Mesothelial cell of epicardium (in vitro differentiated cells): ENCODE measurements at places on chromosomes 5 and 9. TPM values are rescaled to one million over a fixed set of nuclear protein-coding genes. Genes with fewer than 3 reads are reported as not detected.

GRCh38 chr5:81225463-81225862 is 7.7 kb upstream of the CKMT2 start:
- DNase-seq = no peak
- peaks cover 12% of the 10 kb centered on the region for H3K4me1 ChIP-seq
- no peak overlapping the region for H3K4me3 ChIP-seq
- H3K27ac ChIP-seq = no peak overlapping the region
- H3K27me3 ChIP-seq = no peaks in the 10 kb centered on the region

KLF4 gene
- total RNA-seq = 14.7 to 18.0 TPM (median 17.0 TPM) in 3 replicates

- peak overlapping the region; percentile 64 for H3K4me3 ChIP-seq
- no peak for DNase-seq
- H3K27me3 ChIP-seq = peaks cover 67% of the 10 kb centered on the region
- H3K36me3 ChIP-seq = no peaks in the 10 kb centered on the region
Observed at GRCh38 chr5:135508496-135509005, 27.2 kb downstream of the NEUROG1 start.

DNA sequence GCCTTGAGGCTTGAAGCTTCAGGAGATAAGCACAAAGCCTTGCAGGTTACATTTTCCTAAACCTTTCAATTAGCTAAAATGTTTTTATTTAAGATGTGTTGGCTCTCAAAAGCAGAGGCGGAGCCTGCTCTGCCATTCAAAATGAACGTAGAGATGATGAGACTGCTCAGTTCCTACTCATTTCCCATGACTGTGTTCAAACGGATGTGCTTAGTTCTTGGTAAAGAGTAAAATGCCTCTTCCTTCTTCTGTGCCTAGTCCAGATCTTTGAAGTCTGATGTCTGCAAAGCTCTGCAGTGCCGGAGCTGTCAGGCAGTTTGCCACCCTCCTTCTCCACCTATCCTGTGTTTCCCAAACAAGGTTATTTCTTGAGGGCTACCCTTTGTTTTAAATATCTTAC is 46.3 kb upstream of the ADAMTSL1 start:
- no peak for DNase-seq
- no peaks in the 10 kb centered on the region for H3K27me3 ChIP-seq
- peaks cover 48% of the 10 kb centered on the region for H3K4me1 ChIP-seq

GRCh38 chr9:98927724-98928123 is 16.0 kb upstream of the COL15A1 start:
- peaks cover 3% of the 10 kb centered on the region for H3K27me3 ChIP-seq
- no peak for DNase-seq
- peaks cover 50% of the 10 kb centered on the region for H3K4me1 ChIP-seq

DNA sequence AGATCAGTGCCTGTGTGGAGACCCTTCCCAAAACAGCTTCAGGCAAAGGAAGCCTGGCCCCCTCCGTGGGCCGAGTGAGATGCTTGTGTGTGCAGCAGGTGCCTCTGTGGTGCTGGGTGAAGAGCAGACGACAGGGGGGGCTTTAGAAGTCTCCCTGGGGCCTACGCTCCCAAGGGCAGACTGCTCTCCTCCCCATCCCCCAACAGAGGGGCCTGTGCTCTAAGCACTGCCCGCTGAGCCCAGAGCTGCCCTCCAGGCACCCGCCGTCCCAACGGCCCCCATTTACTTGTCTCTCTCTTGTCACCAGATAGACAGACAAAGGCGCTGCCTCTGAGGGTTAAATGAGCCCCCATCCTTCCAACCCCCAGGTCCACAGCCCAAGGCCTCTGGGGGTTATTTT is 2.7 kb upstream of the LHX3 start:
- H3K27ac ChIP-seq = no peak overlapping the region
- no peak overlapping the region for H3K4me3 ChIP-seq
- no peak for DNase-seq
- H3K36me3 ChIP-seq = peaks cover 9% of the 10 kb centered on the region

DNA sequence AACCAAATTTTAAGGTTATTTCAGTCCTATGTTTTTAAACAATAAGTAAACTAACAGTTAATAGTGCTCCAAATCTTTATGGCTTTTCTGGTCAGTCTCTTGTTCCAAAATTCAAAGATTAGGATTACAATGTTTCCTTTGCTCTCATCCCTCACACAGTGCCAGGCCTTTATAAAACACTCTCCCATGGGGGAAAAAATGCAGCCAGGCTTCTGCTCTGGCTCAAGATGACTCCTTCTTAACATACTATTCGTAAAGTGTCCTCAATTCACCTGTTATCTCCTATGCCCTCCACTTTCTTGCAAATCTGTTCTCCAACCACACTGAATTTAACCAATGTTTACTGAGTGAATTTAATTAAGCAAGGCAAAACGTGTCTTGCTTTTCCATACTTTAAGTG is 1.4 kb downstream of the CEP120 start:
- peaks cover 9% of the 10 kb centered on the region for H3K36me3 ChIP-seq
- no peaks in the 10 kb centered on the region for H3K27me3 ChIP-seq
- peaks cover 18% of the 10 kb centered on the region for H3K4me1 ChIP-seq
- no peak overlapping the region for H3K27ac ChIP-seq

ADAMTSL1 gene
- 44.1 to 48.0 TPM (median 45.2 TPM) in 3 replicates for total RNA-seq

GRCh38 chr5:125065741-125066140 is 319.3 kb upstream of the ZNF608 start:
- H3K27ac ChIP-seq = no peak overlapping the region
- H3K4me3 ChIP-seq = no peak overlapping the region
- DNase-seq = no peak

DNA sequence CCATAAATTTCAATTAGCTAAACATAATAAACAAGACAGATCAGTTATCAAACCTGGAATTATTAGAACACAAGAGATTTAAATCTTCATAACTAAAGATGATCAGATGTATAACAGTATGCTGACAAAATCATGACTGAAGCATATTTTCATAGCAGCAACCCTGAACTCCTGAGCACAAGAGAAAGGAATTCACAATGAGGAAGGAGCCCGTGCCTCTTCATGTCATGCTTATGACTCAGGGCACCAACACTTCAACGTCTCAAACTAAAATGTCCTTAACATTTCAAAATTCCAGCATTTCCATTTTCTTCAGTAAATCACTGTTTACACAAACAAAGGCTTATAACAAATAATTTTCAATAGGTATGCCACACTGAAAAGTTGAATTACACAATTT is 6.7 kb downstream of the AP3B1 start:
- no peak for DNase-seq
- no peaks in the 10 kb centered on the region for H3K27me3 ChIP-seq
- peaks cover 4% of the 10 kb centered on the region for H3K36me3 ChIP-seq
- H3K4me3 ChIP-seq = no peak overlapping the region
- H3K27ac ChIP-seq = peak overlapping the region; percentile 26
- H3K4me1 ChIP-seq = peaks cover 23% of the 10 kb centered on the region

GRCh38 chr9:15889555-15889954 is 336.7 kb downstream of the CCDC171 start:
- H3K27ac ChIP-seq = no peak overlapping the region
- H3K4me3 ChIP-seq = no peak overlapping the region
- H3K4me1 ChIP-seq = peaks cover 18% of the 10 kb centered on the region
- H3K27me3 ChIP-seq = no peaks in the 10 kb centered on the region
- no peak for DNase-seq

PCDHGA9 gene
- 2.1 to 2.3 TPM (median 2.3 TPM) in 3 replicates for total RNA-seq

DNA sequence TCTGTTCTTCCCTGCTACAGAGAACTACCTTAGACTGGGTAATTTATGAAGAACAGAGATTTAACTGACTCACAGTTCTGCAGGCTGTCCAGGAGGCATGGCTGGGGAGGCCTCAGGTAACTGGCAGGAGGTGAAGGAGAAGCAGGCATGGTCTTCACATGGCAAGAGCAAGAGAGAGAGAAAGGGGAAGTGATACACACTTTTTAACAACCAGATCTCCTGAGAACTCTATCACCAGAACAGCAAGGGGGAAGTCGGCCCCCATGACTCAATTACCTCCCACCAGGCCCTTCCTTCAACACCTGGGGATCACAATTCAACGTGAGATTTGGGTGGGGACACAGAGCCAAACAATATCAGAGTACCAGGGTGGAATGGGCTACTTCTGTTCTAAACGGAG is 766.8 kb downstream of the TLE1 start:
- peaks cover 5% of the 10 kb centered on the region for H3K36me3 ChIP-seq
- no peak for DNase-seq
- no peaks in the 10 kb centered on the region for H3K27me3 ChIP-seq
- H3K27ac ChIP-seq = no peak overlapping the region
- H3K4me3 ChIP-seq = no peak overlapping the region

GRCh38 chr9:33718987-33719386 is 76.4 kb upstream of the PRSS3 start:
- H3K27me3 ChIP-seq = peaks cover 28% of the 10 kb centered on the region
- no peak overlapping the region for H3K4me3 ChIP-seq
- no peak overlapping the region for H3K27ac ChIP-seq
- no peaks in the 10 kb centered on the region for H3K4me1 ChIP-seq
- no peaks in the 10 kb centered on the region for H3K36me3 ChIP-seq

DNA sequence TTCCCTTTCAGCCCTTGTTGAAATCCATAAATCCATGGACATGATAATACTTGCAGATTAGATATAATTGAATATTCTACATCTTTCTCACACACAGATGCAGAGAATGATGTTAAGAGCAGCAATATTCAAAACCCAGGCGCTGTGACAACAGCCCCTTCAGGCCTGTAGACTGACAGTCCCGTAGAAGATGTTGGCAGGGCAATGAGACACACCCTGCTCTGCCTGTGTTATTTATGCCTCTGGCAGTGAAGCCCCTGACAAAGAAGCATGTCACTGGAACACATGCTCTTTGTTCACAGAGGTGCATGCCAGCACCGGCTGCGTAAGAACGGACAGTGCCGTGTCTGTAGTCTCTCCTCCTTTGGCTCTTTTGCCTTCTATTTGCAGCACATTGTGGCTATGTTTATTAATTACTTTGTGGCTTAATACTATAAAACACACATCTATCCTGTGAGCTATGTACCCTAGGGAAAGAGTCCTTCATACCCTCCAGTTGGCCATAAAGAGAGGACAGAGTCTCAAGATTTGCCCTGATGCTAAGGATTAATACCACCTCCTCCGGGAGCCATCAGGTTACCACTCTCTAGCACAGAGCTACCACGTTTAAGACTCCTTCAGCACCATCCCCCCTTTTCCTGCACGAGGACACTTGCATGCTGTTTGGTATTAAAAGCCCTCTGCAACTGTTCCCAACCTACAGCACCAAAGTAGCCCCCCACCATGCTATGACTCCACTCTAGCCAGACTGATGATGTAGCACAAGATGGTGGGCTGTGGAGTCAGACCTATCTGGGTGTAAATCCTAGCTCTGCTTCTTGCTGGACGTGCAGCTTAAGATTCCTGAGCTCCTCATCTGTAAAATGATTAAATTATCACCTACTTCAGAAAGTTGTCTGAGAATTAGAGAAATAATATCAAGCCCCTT is 2.0 kb upstream of the ANP32B start:
- peak overlapping the region; percentile 73 for H3K27ac ChIP-seq
- no peaks in the 10 kb centered on the region for H3K36me3 ChIP-seq
- no peaks in the 10 kb centered on the region for H3K27me3 ChIP-seq
- no peak overlapping the region for H3K4me3 ChIP-seq

MSMP gene
- total RNA-seq = not detected in 3 replicates

- H3K36me3 ChIP-seq = peaks cover 5% of the 10 kb centered on the region
- no peaks in the 10 kb centered on the region for H3K27me3 ChIP-seq
- H3K4me1 ChIP-seq = peaks cover 41% of the 10 kb centered on the region
- no peak for DNase-seq
- H3K27ac ChIP-seq = peak overlapping the region; percentile 78
Observed at GRCh38 chr5:172450861-172451695, 3.2 kb downstream of the SH3PXD2B start.

GRCh38 chr9:21873540-21874221 is 71.2 kb downstream of the MTAP start:
- no peak overlapping the region for H3K4me3 ChIP-seq
- H3K27me3 ChIP-seq = no peaks in the 10 kb centered on the region
- DNase-seq = no peak
- H3K4me1 ChIP-seq = no peaks in the 10 kb centered on the region
- peaks cover 46% of the 10 kb centered on the region for H3K36me3 ChIP-seq

SLC25A2 gene
- total RNA-seq = 1.3 to 1.6 TPM (median 1.6 TPM) in 3 replicates

GRCh38 chr9:98193336-98193944 is 1.0 kb upstream of the CORO2A start:
- H3K4me3 ChIP-seq = peak overlapping the region; percentile 85
- no peaks in the 10 kb centered on the region for H3K27me3 ChIP-seq
- DNase-seq = no peak
- no peaks in the 10 kb centered on the region for H3K36me3 ChIP-seq
- H3K4me1 ChIP-seq = peaks cover 3% of the 10 kb centered on the region

FOXD4L6 gene
- total RNA-seq = 0.53 TPM in 1 of 3 replicates, not detected in the others

GRCh38 chr5:175714479-175715085 is 56.7 kb downstream of the HRH2 start:
- H3K36me3 ChIP-seq = no peaks in the 10 kb centered on the region
- H3K4me3 ChIP-seq = no peak overlapping the region
- no peak for DNase-seq
- peaks cover 2% of the 10 kb centered on the region for H3K4me1 ChIP-seq
- peaks cover 5% of the 10 kb centered on the region for H3K27me3 ChIP-seq

RASEF gene
- 3.7 to 4.1 TPM (median 4.0 TPM) in 3 replicates for total RNA-seq

SLC36A1 gene
- total RNA-seq = 13.0 to 14.7 TPM (median 14.5 TPM) in 3 replicates

ACSL6 gene
- total RNA-seq = not detected in 3 replicates

- H3K27me3 ChIP-seq = no peaks in the 10 kb centered on the region
- H3K36me3 ChIP-seq = no peaks in the 10 kb centered on the region
- H3K4me3 ChIP-seq = no peak overlapping the region
- no peaks in the 10 kb centered on the region for H3K4me1 ChIP-seq
- DNase-seq = no peak
- H3K27ac ChIP-seq = no peak overlapping the region
Observed at GRCh38 chr5:150118561-150119229, 32.3 kb upstream of the CSF1R start.

GRCh38 chr5:30574761-30575160 is 618.7 kb upstream of the CDH6 start:
- DNase-seq = no peak
- no peak overlapping the region for H3K4me3 ChIP-seq
- H3K4me1 ChIP-seq = peaks cover 4% of the 10 kb centered on the region
- no peaks in the 10 kb centered on the region for H3K36me3 ChIP-seq

DNA sequence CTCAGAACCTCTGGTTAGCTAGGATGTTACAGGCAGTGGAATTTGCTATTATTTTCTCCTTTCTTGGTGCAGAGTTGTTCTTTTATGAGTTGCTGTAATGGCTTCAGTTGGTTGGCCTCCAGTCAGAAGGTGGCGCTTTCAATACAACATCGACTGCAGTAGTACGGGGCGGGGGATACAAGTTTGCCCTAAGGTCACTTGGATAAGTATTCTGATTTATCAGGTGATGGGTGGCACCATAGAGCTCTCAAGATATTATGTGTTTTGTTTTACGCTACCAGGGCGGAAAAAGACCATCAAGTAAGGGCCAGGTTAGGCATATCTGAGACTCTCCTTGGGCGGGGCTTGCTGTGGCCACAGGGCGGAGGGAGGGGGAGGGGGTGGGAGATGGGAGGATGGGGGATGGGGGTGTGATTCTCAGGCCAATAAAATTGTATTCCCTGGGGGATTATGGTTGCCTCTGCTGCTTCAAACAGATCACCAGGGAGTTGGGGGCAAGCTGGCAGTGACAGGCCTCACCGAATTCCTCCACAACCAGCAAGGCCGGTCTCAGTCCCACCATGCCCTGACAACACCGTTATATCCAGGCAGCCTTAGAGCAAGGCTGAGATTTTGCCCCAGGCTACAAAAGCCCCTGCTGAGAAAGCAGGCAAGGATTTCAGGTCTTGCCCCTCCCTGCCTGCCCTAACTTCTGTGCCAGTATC is 15.9 kb upstream of the RNF38 start:
- peaks cover 8% of the 10 kb centered on the region for H3K36me3 ChIP-seq
- H3K4me3 ChIP-seq = no peak overlapping the region
- no peaks in the 10 kb centered on the region for H3K27me3 ChIP-seq
- no peak for DNase-seq
- peaks cover 16% of the 10 kb centered on the region for H3K4me1 ChIP-seq

- no peaks in the 10 kb centered on the region for H3K27me3 ChIP-seq
- peaks cover 7% of the 10 kb centered on the region for H3K4me1 ChIP-seq
- no peaks in the 10 kb centered on the region for H3K36me3 ChIP-seq
- no peak for DNase-seq
Observed at GRCh38 chr5:154601014-154601413, 123.0 kb upstream of the HAND1 start.
